ENCODE measurements at places on chromosomes 6 and 20. TPM values are rescaled to one million over a fixed set of nuclear protein-coding genes. Genes with fewer than 3 reads are reported as not detected.

SOX18 gene
- total RNA-seq: 0.22 TPM

ADGRG6 gene
- total RNA-seq: not detected

GRCh38 chr20:25695532-25696370 lies 902 bp downstream of the ZNF337 start:
- peak; percentile 1 for ATAC-seq

DNA sequence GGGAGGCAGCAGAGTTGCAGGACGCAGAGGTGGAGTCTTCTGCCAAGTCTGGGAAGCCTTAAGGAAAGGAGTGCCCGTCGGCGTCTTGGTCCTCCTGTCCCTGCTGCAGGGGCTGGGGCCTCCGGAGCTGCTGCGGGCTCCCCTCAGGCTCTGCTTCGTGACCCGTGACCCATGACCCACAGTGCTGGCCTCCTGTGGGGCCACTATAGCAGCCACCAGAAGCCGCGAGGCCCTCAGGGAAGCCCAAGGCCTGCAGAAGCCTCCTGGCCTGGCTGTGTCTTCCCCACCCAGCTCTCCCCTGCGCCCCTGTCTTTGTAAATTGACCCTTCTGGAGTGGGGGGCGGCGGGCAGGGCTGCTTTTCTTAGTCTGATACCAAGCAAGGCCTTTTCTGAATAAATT lies 3.3 kb upstream of the COL9A3 start:
- no peak for ATAC-seq

- ATAC-seq: no peak
Observed at GRCh38 chr6:109524129-109524528, 41.1 kb upstream of the ZBTB24 start.

GRCh38 chr6:79030511-79030910 lies 47.5 kb downstream of the PHIP start:
- no peak for ATAC-seq

DNA sequence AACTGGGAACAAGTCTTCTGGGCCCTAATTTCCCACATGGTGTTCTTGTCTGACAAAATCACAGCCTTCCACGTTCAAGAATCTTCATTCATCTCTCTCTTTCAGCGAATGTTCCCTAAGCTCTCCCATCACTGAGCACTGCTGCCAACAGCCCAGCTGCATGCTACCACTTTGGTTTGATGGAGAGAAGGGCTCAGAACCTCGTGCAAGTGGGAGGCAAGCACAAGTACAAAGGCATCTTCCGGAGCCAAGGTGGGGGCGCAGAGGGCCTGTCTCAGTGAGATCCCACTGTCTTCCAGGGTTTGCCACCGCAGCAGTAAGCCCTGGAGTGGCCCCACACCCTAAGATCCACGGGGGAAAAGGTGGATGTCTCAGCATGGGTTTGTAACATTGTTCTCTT lies 17.2 kb downstream of the DLL1 start:
- no peak for ATAC-seq

GRCh38 chr6:70079241-70079640 lies 212.9 kb downstream of the COL19A1 start:
- no peak for ATAC-seq
